ENCODE measurements at places on chromosomes 11 and 22.

DNA sequence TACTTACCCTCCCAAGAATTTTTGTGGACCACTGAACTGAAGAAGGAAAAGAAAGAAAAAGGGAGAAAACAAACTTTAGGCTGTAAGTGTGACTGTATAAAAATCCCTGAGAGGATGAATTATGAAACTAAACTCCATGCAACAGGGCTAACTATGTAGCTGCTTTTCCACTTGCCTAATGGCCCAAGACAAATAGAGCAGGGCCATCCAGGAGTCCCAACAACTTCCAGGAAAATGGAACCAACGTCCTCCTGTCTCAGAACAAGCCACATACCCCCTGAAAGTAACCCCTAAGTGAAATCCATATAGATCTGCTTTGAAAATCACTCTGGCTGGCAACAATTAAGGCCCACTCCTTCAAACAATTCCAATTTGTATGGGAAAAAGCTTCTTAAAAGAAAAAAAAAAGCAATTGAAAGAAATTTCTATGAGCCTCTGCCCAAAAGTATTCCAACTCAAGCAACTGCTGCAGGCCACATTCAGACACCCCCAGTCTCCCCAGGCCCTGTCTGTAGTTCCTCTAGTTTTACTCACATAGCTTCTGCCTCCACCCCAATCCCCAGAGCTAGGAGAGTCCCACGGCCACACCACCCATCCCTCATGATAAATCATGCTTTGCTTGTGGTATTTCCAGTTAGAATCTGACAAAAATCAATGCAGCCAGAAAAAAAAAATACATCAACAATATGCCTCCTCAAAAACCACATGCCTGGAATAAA is 12.7 kb downstream of the RBFOX2 start:
- DNase-seq = no peak

- DNase-seq = no peak
Measured at GRCh38 chr22:36185828-36186624, 15.6 kb downstream of the APOL4 start.

GRCh38 chr22:45918459-45919370 is 58.2 kb downstream of the WNT7B start:
- DNase-seq = no peak

GRCh38 chr11:11441091-11441490 is 88.0 kb upstream of the CSNK2A3 start:
- no peak for DNase-seq

- no peak for DNase-seq
Measured at GRCh38 chr11:88405853-88406252, 68.3 kb upstream of the CTSC start.

DNA sequence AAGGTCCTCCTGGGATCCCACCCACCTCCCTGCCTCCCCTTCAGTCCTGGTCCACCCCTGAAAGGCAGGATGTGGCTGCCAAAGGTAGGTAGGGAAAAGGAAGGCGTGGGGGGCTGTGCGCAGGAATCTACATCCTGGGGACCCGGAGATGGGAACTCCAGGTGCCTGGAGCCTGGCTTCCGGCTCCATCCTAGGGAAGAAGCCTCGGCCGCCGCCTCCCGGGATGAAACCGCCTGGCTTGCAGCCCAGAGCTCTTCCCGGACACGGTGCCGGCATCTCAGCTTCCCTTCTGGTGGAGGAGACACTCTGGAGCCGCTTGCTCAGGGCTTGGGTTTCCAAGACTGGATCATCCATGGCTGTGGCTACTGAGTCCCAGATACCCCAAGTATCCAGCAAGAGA is 33.3 kb upstream of the PDGFB start:
- no peak for DNase-seq

GRCh38 chr22:39472570-39473556 is 16.1 kb downstream of the MGAT3 start:
- DNase-seq = no peak

GRCh38 chr11:2191883-2192282 is 20.3 kb upstream of the TH start:
- no peak for DNase-seq
